T-cell (primary cell): ENCODE measurements at places on chromosomes 12 and 14. TPM values are rescaled to one million over a fixed set of nuclear protein-coding genes. Genes with fewer than 3 reads are reported as not detected.

DNA sequence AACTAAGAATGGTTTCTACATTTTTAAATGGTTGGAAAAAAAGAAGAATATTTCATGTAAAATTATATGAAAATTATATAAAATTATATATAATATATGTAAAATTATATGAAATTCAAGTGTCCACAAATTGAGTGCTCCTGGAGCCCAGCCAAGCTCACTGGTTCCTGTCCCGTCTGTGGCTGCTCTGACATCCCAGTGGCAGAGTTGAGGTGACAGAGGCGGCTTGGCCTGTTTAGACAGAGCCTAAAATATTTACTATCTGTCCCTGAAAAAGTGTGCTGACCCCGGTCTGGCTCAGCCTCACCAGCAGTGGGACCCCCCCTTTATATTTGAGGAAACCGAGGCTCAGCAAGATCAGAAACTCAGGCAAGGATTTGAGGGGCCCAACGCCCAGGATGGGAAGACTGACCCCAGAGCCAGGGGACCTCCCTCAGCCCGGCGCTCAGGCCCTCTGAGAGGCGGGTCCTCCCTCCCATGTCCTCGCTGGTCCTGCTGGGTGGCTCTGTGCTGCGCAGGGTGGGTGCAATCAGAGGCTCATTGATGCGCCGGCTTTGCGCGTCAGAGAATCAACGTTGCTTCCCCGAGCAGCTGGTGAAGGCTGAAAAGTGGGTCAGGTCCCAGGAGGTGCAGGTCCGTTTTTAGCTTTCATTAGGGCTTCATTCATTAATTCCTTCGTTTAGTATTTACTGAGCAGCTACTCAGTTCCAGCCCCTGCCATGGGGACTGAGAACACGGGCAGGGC lies 21.5 kb upstream of the BEGAIN start:
- DNase-seq: no peak

The SOAT2 gene
- 0.82 TPM for total RNA-seq

DNA sequence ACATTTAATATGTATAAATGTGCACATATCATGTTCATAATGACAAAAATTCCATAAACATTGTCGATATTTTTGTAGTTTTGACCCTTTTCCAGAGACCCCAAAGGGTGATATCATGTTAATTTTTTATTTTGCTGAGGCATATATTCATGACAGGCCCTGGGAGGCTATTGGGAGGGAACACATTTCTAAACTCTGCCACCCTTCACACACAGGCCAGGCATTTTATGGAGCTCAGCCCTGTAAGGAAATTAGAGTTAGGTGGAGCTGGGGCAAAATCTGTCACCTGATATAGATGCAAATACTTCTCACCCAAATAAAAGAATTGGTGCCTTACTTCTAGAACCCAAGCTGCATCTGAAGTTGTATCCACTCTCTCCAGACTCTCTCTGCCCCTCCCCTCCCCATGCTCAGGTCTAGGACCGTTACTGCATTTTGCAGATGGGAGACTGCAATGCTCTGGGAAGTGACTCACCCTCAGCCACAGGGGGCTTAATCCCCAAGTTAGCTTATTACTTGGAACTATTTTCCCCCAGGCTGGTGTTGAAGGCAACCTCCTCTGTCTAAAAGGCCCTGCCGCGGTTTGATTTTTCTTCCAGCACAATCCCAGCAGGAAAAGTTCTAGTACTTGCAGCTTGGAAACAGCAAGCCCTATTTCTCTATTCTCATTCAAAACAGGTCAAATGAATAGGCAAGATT lies 238.9 kb downstream of the EMP1 start:
- DNase-seq: no peak

GRCh38 chr14:58865514-58866281 lies 227.9 kb downstream of the DACT1 start:
- no peak for DNase-seq

GRCh38 chr12:50718760-50719159 lies 45.1 kb upstream of the ATF1 start:
- DNase-seq: no peak

The CLEC4A gene
- total RNA-seq: 1.9 TPM

DNA sequence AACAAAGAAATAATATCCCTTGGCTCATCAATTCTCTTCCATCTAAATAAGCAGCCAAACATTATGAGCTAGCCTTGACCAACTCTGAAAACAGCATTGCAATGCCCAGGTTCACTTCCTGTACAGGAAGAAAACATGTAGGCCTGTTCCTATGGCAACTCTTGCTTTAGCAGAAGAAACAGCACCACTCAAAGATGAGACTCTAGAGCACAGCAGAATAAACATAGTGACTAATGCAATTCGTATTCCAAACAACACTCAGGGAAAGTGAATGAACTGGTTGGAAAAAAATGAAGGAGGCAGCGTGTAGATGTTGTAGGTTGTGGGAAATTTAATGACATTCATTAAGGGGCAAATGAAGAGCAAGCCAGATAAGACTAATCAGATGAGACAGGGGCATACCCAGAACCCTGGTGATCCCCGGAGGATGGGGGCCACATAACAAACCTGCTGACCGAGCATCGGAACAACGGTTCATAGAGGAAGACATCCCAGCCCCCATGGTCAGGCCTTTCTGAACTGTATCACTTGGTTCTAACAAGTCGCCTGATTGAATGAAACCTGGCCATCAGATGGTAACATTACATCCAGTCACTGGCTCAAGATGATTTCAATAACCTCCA lies 9.0 kb downstream of the ARHGDIB start:
- peak; percentile 45 for DNase-seq

The CNOT2 gene
- total RNA-seq: 80.0 TPM

The CHST11 gene
- 49.8 TPM for total RNA-seq

DNA sequence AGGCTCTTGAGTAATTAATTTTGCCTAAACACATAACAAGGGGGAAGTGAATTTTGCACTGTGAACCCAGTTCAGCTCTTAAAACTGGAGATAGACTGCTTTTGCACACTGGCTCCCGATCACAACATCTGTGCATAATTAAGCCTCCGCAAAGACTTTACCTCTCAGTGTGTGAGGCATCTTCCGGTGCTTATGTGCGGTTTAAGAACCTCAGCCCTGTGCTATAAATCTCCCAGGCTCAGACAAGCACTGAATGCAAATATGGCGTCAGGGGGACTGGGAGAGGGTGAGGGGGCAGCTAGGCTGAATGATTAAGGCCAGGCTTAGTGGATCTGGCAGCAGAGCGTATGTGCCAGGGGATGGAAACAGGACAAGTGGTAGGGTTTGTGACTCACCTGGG lies 103.3 kb downstream of the ADCK1 start:
- DNase-seq: no peak

The BICDL1 gene
- total RNA-seq: 176 TPM

The WNT1 gene
- total RNA-seq: 1.5 TPM

The TAS2R42 gene
- not detected for total RNA-seq

The PRIMA1 gene
- total RNA-seq: not detected

- no peak for DNase-seq
Measured at GRCh38 chr14:63862163-63862562, 9.4 kb downstream of the SYNE2 start.

DNA sequence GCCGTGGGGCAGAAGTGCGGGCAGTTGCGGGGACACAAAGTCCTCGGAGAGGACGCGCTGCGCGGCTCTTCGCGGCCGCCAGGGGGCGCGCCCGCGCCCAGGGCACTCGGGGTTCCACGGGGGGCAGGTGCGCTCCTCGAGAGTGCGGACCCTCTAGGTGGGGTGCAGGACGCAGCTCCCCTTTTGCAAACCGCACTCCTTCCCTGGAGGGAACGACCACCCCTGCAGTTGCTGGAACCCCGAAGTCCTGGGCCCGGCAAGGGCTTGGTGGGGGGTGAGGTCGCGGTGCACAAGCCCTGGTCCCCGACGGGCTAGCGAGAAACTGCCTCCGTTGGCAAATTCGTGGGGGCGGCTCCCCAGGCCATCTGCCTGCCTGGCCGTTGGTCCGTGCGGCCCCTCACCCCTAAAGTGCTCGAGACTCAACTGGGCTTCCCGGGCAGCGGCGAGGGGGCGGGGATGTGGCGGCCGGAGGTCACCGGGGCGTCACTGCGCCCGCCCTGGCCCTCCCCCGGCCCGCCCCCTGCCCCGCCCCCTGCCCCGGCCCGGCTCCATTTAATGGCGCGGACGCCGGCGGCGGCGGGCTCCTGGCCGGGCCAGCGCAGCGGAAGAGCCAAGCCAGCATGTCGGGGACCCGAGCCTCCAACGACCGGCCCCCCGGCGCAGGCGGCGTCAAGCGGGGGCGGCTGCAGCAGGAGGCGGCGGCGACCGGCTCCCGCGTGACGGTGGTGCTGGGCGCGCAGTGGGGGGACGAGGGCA lies at the start of gene ADSS1:
ADSS1 (plus strand) TSS at position 579 of the 756 bp plus-strand sequence; CDS start at position 621, 42 bp downstream.
- peak; percentile 29 for DNase-seq

DNA sequence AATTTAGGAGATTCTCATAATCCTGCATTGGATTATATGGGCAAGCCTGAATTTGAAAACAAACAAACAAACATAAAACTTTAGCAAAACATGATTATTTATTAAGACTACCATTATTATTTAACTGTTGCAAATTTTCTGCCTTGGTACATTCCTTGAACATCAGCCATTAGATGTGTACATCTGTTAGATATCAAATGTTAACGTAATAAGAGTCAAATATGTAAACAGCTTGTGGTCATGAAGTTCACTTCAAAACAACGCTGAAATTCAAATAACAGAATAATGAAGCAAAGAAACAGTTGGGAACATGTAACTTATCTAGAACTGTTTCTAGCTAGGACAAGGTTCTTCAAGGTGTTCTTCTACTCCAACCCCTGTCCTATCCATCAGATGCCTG lies 14.3 kb upstream of the TMX1 start:
- DNase-seq: no peak

- peak; percentile 24 for DNase-seq
Measured at GRCh38 chr12:123474485-123475245, 16.7 kb downstream of the SNRNP35 start.

GRCh38 chr12:107225635-107226034 lies 132.3 kb upstream of the CRY1 start:
- no peak for DNase-seq

- peak; percentile 36 for DNase-seq
Measured at GRCh38 chr14:51093371-51094281, 1.3 kb downstream of the TRIM9 start.

GRCh38 chr14:77139540-77140358 lies 1.8 kb downstream of the ZDHHC22 start:
- DNase-seq: peak; percentile 11

DNA sequence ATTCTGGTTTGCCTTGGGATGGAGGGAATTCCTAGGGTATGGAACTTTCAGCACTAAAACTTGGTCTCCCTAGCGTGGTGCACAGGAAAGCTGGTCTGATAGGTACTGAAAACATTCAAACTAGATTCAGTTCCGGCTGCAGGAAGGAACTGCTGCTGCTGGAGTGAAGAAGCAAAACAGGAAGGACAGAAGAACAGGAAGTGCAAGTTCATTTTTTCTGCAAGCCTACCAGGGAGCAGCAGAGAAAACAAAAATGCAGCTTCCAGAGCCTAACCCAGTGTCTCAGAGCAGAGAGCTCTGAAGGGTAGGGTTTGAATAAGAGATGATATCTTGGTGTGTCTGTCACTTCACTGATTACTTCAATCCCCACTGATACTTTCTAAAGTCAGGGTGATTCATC lies 165.2 kb downstream of the VRK1 start:
- peak; percentile 48 for DNase-seq

DNA sequence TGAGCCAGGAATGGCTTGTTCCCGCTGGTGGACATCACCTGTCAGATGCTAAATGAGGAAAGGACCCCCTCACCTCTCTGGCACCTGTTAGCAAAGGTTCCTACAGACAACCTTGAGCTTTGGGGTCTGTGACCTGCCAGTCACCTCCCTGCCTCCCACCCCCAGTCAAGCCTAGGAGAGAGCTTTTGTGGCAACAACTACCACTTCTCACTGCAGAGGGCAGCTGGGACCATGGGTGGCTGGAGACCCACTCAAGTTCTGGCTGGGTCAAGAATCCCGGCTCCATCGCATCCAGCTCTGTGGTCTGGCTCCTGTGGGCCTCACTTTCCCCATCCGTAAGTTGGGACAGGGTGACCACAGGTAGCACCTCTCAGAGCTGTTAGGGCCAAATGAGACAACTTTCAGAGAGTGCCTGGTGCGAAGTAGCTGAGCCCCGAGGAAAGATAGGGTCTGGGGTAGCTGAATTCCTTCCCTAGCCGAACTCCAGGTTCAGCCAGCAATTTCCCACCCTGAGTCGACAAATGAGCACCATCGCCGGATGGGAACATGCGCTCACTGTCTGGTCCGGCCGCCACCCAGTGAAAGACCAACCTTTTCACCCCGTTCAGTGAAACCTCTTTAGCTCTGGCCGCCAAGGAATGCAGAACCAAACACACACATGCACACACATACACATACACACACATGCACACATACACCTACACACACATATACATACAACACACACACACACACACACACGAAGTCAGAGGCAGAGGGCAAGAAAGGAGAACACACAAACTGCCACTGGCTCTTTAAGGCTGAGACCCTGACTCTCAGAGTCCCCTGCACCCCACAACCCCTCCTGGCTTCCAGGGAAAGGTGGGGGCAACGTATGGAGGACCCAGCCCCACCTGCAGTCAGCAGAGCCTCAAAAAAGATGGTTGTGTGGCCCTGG lies 1.9 kb downstream of the TMEM119 start:
- no peak for DNase-seq

DNA sequence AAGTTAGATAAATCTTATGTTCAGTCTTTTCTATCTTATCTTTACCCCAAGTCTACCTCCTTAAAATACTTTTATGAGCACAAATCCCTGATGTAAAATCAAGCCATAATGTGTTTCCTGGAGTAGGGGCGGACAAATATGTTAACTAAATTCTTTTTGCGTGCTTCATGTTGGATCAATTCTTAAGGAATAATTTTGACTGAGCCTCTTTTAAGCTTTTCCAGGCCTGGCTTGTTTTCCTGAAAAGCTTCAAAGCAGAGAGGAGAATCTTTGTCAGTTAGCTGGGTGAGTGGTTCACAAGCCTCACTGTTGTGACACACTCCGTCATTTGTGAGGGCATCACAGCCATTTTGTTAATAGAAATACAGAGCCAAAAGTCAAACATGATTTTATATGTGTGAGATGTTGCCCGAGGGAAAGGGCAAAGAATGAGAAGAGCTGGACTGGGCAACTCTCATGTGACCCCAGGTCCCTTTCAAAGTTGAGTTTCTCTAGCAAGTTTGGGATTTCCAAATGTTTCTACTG lies 468.9 kb downstream of the RGS6 start:
- no peak for DNase-seq

The FITM1 gene
- 3.4 TPM for total RNA-seq

GRCh38 chr12:123667771-123668170 lies 3.1 kb upstream of the TCTN2 start:
- no peak for DNase-seq

- DNase-seq: no peak
Measured at GRCh38 chr14:78254911-78255461, 84.8 kb downstream of the NRXN3 start.

The LTBP2 gene
- total RNA-seq: 1.5 TPM

- no peak for DNase-seq
Measured at GRCh38 chr12:24111086-24111485, 161.6 kb upstream of the SOX5 start.

DNA sequence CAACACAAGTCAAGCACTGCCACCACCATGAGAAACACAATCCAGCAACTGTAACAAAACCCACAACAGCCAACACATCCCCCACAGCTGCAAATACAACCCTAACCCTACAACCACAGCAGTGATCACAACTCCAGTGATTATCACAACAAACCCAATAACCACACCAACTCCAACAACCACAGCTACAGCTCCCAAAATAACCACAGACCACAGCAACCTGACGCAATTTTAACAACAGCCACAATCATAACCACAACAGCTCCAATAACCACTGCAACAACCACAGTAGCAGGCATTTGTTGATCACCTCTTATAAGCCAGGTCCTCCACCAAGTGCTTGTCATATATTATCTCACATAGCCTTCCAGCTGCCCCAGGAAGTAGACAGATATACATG lies 42.2 kb upstream of the FAM181A start:
- DNase-seq: no peak

The ACRBP gene
- 5.4 TPM for total RNA-seq

The RASSF8 gene
- total RNA-seq: 0.73 TPM

- DNase-seq: no peak
Measured at GRCh38 chr14:31263485-31264133, 56.0 kb upstream of the HECTD1 start.
